ENCODE measurements at places on chromosomes 13 and 19.
A peak's percentile ranks its signal among the peaks of the same experiment; 100 is the strongest.

GRCh38 chr13:114285166-114285808, 3.9 kb downstream of the UPF3A start:
- H3K27me3 ChIP-seq, result no peaks in the 10 kb centered on the region
- H3K36me3 ChIP-seq, result peaks cover 11% of the 10 kb centered on the region
- peaks cover 9% of the 10 kb centered on the region for H3K4me1 ChIP-seq
- DNase-seq, result no peak
- no peak overlapping the region for H3K4me3 ChIP-seq
- H3K27ac ChIP-seq, result no peak overlapping the region

- H3K4me3 ChIP-seq, result peak overlapping the region; percentile 89
- no peaks in the 10 kb centered on the region for H3K27me3 ChIP-seq
- DNase-seq, result no peak
- peaks cover 3% of the 10 kb centered on the region for H3K4me1 ChIP-seq
- no peak overlapping the region for H3K27ac ChIP-seq
- no peaks in the 10 kb centered on the region for H3K36me3 ChIP-seq
Observed at GRCh38 chr19:49056101-49056901, 1.2 kb downstream of the CGB7 start.

DNA sequence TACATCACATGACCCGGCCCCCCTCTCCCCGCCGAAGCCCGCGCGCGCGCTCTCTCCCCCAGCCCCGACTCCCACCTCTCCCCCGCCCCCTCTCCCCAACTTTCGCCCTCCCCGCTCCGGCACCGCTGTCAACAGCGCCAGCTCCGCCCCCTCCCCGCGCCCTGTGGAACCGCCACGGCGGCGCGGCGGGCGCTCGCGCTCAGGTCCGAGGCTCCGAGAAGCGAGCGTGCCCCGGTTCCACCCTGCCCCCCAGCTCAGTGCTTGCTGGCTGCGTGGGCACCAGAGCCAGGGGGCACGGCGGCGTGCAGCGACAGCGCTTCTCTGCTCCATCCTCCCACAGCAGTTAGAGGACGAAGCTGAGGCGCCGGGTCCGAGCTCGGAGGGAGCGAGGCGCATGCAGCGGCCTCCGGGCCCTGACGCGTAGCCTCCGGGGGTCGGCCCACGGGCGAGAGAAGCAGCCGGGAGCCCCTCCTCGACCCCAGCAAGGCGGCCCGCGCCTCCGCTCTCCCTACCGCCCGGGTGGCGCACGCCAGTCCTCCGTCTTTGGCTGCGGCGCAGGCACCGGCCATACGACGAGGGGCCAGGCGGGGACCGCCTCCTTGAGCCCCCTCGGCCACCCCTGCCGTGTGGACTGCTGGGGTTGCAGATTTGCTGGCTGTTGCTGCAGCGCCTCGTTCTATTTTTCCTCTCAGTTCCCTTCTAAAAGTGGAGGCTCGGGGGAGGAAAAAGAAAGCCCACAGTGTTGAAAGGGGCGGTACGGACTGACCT, 109.5 kb downstream of the KCNRG start:
- peak; percentile 92 for DNase-seq
- H3K4me1 ChIP-seq, result peaks cover 44% of the 10 kb centered on the region

GRCh38 chr13:88042489-88042888, 371.3 kb downstream of the SLITRK5 start:
- no peaks in the 10 kb centered on the region for H3K4me1 ChIP-seq
- no peak for DNase-seq
- H3K36me3 ChIP-seq, result no peaks in the 10 kb centered on the region
- H3K27ac ChIP-seq, result no peak overlapping the region
- H3K27me3 ChIP-seq, result no peaks in the 10 kb centered on the region
- no peak overlapping the region for H3K4me3 ChIP-seq

DNA sequence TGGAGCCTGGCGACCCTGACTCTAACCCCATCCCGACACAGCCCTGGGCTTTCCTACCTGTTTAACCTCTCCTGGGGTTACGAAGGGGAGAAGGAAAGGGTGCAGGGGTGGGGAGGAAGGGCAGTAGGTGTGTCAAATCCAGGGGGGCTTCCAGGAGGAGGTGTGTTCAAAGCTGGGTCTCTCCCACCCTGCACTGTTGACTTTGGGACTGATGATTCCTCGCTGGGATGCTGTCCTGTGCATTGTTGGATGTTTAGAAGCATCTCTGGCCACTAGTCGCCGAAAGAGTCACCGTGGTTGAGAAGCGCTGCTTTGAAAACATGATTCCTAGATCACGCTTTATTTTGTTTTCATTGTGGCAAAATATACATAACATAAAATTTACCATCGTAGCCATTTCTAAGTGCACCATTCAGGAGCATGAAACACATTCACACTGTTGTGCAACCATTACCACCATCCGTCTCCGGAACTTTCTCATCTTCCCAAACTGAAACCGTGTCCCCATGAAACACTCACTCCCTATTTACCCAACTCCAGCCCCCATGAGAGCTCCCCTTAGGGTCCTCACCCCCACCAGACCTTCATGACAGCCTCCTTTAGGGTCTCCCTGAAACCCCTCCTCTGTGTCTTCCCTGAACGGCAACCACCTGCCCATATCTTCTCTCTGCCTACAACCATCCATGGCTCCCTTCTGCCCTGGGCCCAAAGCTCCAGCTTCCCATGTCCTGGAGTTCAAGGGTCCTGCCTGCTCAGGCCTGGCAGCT, 4.4 kb upstream of the FCER2 start:
- no peaks in the 10 kb centered on the region for H3K27me3 ChIP-seq
- H3K4me3 ChIP-seq, result no peak overlapping the region
- no peaks in the 10 kb centered on the region for H3K4me1 ChIP-seq
- H3K27ac ChIP-seq, result no peak overlapping the region

GRCh38 chr19:55444646-55445045, 1.5 kb upstream of the SHISA7 start:
- H3K36me3 ChIP-seq, result no peaks in the 10 kb centered on the region
- H3K27me3 ChIP-seq, result peaks cover 23% of the 10 kb centered on the region
- no peak overlapping the region for H3K27ac ChIP-seq
- DNase-seq, result no peak

DNA sequence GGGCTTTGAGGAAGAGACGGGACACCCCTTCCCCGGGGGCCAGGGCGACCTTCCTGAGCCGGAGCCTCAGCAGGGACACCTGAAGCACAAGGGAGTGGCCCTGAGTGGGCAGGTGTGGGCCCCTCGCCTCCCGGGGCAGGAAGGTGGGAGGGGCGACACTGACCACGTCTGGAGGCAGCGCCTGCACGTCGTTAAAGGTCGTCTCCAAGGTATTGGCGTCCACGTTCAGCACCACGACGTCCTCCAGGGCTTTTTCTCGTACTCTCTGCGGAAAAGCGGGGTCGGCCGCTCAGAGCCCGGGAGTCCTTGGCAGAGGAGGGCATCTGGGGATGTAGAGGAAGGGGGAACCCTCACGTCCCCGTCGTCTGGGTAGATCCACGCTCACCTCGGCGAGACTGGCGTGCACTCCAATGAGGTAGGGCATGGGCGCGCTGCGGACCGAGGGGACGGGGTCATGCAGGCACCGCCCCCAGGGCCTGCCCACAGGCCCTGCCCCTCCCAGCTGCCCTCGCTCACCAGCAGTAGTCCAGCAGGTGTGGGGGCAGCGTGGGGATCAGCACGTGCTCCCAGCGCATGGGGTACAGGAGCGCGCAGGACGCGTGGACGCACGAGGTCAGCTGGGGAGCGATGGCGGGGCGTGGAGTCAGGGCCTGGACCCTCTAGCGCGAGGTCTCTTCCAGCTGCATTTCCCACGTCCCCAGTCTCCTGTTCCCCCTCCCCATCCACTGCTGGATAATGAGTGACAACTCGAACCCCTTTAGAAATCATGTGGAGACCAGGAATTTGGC, 6.1 kb downstream of the DENND1C start:
- peaks cover 12% of the 10 kb centered on the region for H3K4me1 ChIP-seq
- H3K27me3 ChIP-seq, result no peaks in the 10 kb centered on the region
- H3K4me3 ChIP-seq, result no peak overlapping the region
- DNase-seq, result no peak
- H3K27ac ChIP-seq, result no peak overlapping the region

- H3K27me3 ChIP-seq, result no peaks in the 10 kb centered on the region
- no peak overlapping the region for H3K4me3 ChIP-seq
- no peak overlapping the region for H3K27ac ChIP-seq
- no peaks in the 10 kb centered on the region for H3K4me1 ChIP-seq
- DNase-seq, result no peak
Observed at GRCh38 chr19:15187026-15188007, 13.5 kb downstream of the NOTCH3 start.

DNA sequence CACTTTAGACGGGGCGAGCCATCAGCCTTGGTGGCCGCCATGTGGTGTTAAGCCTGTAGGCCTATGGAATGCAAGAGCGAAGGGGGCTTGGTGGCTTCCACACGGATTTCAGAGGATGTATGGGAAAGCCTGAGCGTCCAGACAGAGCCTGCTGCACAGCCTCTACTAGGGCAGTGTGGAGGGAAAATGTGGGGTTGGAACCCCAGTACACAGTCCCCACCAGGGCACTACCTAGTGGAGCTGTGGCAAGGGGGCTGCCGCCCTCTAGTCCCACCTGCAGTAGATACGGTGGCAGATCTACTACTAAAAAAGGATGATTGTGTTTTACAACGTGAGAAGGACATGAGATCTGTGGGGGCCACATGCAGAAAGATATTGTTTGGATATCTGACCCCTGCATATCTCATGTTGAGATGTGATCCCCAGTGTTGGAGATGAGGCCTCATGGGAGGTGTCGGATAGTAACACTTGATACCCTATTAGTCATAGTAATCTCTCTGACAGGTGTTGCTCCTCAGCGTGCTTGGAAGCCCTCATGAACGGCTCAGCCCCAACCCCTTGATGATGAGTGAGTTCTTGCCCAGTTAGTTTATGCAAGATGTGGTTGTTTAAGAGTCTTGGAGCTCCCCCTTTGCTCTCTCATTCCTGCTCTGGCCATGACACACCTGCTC, 45.6 kb downstream of the LHFPL6 start:
- H3K4me3 ChIP-seq, result no peak overlapping the region
- peaks cover 12% of the 10 kb centered on the region for H3K4me1 ChIP-seq
- no peaks in the 10 kb centered on the region for H3K27me3 ChIP-seq
- DNase-seq, result no peak
- no peaks in the 10 kb centered on the region for H3K36me3 ChIP-seq
- H3K27ac ChIP-seq, result no peak overlapping the region

- H3K36me3 ChIP-seq, result peaks cover 68% of the 10 kb centered on the region
- H3K27me3 ChIP-seq, result no peaks in the 10 kb centered on the region
- H3K27ac ChIP-seq, result no peak overlapping the region
- no peak for DNase-seq
- H3K4me3 ChIP-seq, result no peak overlapping the region
- no peaks in the 10 kb centered on the region for H3K4me1 ChIP-seq
Observed at GRCh38 chr19:47376589-47377144, 27.6 kb downstream of the DHX34 start.

DNA sequence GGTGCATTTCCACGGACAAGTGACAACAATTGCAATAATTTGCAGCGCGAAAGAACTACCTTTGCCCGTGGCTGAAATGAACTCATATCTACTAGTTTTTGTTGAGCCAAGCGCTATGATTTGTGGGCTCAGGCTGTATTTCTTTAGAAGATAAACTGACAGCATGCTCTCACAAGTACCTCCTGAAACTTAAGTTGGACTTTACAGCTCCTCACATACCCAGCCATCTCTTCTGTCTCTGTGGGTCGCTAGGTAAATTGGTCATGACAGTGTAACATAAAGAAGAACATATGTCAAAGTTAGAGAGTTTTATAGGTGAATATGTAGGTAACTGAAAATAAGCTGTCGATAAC, 839 bp downstream of the COG6 start:
- H3K36me3 ChIP-seq, result no peaks in the 10 kb centered on the region
- peaks cover 21% of the 10 kb centered on the region for H3K4me1 ChIP-seq
- peak overlapping the region; percentile 54 for H3K27ac ChIP-seq
- H3K4me3 ChIP-seq, result peak overlapping the region; percentile 83

DNA sequence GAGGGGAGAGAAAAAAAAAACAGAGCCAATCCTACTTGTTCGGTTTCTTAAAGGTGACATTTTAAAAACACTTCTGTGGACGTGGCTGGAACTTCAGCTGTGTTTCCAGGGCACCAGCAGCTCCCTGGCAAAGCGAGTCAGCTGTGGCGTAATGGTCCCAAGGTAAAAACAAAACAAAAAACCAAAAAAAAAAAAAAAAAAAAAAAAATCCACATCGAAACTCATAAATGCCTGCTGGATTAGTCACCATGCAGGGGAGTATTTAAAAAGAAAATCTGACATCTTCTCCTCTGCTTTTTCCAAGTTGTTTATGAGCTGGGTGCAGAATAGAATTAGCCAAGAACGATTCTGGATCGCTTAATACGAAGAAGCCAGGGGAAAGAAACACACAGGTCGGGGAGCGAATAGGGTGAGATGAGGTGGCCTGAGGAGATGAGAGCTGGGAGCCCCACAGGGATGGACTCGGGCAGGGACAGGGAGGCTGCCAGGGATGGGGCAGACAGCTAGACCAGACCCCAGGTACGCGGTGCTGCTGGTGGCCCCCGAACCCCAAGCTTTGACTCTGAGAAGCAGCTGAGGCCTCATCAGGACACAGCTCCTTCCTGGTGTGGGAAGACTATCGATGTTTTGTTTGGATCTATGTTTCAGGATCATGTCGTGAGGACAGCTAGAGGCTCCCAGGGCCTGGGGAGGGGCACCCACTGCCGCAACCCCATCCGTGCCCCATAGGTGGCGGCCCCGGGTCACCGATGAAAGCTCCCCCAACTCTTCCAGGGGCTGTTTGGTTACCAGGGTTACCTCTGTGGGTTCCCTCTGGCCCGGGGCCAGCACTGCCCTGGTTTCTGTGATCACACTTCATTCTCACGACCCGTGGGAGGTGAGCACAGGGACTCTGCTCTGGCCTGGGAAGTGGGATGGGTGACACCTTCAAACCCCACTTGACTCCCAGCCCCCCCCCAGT, 3.1 kb upstream of the CTXN1 start:
- DNase-seq, result no peak
- peak overlapping the region; percentile 91 for H3K27ac ChIP-seq
- no peaks in the 10 kb centered on the region for H3K27me3 ChIP-seq
- peaks cover 38% of the 10 kb centered on the region for H3K4me1 ChIP-seq
- peak overlapping the region; percentile 62 for H3K4me3 ChIP-seq

DNA sequence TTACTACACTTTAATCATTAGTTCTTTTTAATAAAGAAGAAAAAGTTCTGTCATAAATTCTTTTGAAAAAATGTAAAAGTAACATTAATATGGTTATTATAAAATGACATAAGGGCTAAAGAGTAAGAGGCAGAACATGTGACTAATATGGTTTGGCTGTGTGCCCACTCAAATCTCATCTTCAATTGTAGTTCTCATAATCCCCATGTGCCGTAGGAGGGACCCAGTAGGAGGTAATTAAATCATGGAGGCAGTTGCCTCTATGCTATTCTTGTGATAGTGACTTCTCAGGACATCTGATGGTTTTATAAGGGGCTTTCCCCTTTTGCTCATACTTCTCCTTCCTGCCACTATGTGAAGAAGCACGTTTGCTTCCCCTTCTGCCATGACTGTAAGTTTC, 104.5 kb downstream of the UGGT2 start:
- H3K4me1 ChIP-seq, result no peaks in the 10 kb centered on the region
- no peaks in the 10 kb centered on the region for H3K27me3 ChIP-seq
- H3K4me3 ChIP-seq, result no peak overlapping the region
- H3K36me3 ChIP-seq, result peaks cover 7% of the 10 kb centered on the region

GRCh38 chr19:39676004-39676403, 20.3 kb downstream of the LGALS16 start:
- DNase-seq, result no peak
- H3K27me3 ChIP-seq, result no peaks in the 10 kb centered on the region
- no peak overlapping the region for H3K27ac ChIP-seq

Measured in thoracic aorta (tissue), 2 donors.